ENCODE measurements at places on chromosomes 16 and 17. TPM values are rescaled to one million over a fixed set of nuclear protein-coding genes. Genes with fewer than 3 reads are reported as not detected.

Gene C17orf67
- 0.67 TPM for polyA plus RNA-seq

Gene OR1E2
- polyA plus RNA-seq, result not detected

GRCh38 chr16:6684076-6684673 is 648.5 kb upstream of the RBFOX1 start:
- peak; percentile 66 for DNase-seq

DNA sequence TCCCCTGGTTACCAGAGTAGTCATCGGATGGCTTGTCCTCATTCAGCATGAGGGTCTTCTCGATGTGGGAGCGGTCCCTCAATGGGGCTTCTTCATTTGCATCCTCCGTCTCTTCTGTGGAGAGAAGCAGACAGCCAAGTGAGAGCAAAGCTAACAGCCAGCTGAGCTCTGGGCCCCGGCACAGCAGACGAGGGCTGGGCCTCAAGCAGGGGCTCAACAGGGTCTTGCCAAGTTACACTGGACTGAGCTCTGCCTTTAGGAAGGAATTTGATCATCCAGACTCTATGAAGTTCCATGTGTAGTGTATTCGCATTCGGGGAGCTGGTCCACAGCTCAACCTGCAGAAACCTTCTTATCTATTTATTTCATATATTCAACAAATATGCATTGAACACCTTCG is 37.4 kb downstream of the SRL start:
- DNase-seq, result no peak

DNA sequence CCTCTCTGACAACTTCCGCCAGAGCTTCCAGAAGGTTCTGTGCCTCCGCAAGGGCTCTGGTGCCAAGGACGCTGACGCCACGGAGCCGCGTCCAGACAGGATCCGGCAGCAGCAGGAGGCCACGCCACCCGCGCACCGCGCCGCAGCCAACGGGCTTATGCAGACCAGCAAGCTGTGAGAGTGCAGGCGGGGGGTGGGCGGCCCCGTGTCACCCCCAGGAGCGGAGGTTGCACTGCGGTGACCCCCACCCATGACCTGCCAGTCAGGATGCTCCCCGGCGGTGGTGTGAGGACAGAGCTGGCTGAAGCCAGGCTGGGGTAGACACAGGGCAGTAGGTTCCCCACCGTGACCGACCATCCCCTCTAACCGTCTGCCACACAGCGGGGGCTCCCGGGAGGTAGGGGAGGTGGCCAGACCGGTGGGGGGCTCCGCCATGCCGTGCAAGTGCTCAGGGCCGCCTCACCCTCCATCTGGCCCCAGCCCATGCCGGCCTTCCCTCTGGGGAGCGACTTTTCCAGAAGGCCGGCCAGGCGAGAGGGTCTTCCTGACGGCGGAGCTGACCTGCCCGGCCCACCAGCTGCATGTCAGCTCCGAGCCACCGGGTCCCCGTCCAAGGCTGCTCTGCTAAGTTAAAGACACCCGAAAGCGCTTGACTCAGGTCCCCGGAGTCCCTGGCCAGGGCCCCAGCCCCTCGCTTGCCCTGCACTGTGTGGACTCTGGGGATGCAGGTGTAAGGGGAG is 7.4 kb downstream of the SSTR5 start:
- no peak for DNase-seq

DNA sequence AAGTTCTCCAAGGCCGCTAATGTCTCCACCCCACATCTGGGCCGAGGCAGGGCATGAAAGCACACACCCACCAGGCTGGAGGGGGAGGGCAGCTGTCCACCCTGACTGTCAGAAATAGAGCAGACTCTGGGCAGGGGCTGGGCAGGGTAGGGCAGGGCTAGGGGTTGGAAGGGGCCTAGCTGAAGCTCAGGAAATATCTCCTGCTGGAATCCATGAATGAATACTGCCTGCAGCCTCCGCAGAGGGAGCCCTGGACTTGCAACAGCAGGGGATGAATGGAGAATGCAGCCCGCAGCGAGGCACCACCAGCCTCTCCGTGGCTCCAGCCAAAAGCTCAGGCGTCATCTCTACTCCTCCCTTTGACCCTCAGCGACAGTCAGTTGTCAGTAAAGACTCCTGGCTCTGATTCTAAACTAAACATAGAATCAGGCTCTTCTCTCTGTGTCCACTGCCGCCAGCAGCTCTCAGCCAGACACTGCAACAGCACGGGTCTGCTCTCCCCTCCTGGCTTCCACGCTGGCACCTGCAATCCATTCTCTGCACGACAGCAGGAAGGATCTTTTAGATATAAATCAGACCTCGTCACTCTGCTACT is 23.9 kb upstream of the NGFR start:
- no peak for DNase-seq

GRCh38 chr17:4643676-4644075 is 2.2 kb upstream of the ALOX15 start:
- no peak for DNase-seq

GRCh38 chr16:66296591-66296990 is 69.9 kb upstream of the CDH5 start:
- DNase-seq, result no peak
